ENCODE measurements at places on chromosomes 3 and 15. TPM values are rescaled to one million over a fixed set of nuclear protein-coding genes. Genes with fewer than 3 reads are reported as not detected.

The RLBP1 gene
- total RNA-seq = not detected

DNA sequence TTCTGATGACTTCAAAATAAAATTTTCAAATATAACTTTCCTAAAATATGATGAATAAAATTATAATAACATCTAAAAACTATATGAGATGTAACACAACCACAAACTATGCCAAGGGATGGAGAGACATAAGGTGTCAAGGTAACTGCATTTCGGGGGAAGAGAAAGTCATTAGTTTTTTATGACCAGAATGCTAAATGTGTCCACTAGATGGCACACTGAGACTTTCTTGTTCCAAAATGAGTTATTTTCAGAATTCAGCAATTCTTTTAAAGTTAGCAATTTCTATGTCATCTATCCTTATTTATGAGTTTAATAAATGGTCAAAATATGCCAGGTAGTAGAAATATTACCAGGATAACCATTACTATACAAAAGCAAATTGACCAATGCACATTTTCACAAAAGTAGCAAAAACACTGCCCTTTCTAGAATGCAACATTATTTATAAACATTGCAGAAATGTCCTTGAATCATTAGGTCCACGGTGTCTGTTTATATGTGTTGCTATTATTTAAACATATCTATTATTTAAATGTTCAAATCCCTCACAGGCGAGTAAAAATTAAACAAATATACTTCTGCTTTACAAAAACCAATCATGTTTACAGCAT is 374.2 kb downstream of the PLCL2 start:
- H3K27ac ChIP-seq = no peak overlapping the region
- no peak overlapping the region for H3K4me3 ChIP-seq
- H3K4me1 ChIP-seq = no peaks in the 10 kb centered on the region
- DNase-seq = peak; percentile 71

DNA sequence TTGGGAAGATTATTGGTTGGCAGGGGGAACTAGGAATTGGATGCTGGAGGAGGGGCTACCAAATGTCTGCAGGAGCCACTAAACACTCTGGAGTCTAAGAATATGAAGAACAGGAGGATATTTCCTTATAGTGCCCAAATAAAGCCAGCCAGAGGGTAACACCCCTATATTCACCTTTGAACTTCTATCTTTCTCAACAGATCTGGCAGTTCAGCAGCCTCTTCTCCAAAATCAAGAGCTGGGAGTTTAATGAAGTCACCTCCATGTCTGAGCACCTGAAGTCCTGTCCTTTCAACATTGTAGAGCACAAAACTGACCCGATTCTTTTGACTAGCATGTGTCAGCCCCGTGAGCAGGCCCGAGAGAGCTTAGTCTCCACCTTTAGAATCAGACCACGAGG is 33.3 kb downstream of the FBXO40 start:
- peaks cover 15% of the 10 kb centered on the region for H3K27me3 ChIP-seq
- H3K27ac ChIP-seq = no peak overlapping the region
- no peak overlapping the region for H3K4me3 ChIP-seq
- H3K4me1 ChIP-seq = no peaks in the 10 kb centered on the region

The C2CD4A gene
- 0.11 TPM for total RNA-seq

The ADAMTS17 gene
- 6.9 TPM for total RNA-seq

Data from PC-3 (cell line).